ENCODE measurements at places on chromosomes 2 and 18. TPM values are rescaled to one million over a fixed set of nuclear protein-coding genes. Genes with fewer than 3 reads are reported as not detected.

PRKD3 gene
- 7.1 TPM for total RNA-seq

TMEM247 gene
- total RNA-seq = not detected

NOL4 gene
- total RNA-seq = not detected

GDF7 gene
- total RNA-seq = 0.06 TPM

ALPP gene
- 0.56 TPM for total RNA-seq

BCL2 gene
- total RNA-seq = 0.73 TPM

FBXO41 gene
- total RNA-seq = 6.0 TPM

GALNT14 gene
- 47.5 TPM for total RNA-seq

ABCB11 gene
- not detected for total RNA-seq

ARPC2 gene
- total RNA-seq = 316 TPM

GRHL1 gene
- 1.2 TPM for total RNA-seq

DCC gene
- total RNA-seq = not detected

TEX44 gene
- not detected for total RNA-seq
